ENCODE measurements at places on chromosomes 6 and 20.

DNA sequence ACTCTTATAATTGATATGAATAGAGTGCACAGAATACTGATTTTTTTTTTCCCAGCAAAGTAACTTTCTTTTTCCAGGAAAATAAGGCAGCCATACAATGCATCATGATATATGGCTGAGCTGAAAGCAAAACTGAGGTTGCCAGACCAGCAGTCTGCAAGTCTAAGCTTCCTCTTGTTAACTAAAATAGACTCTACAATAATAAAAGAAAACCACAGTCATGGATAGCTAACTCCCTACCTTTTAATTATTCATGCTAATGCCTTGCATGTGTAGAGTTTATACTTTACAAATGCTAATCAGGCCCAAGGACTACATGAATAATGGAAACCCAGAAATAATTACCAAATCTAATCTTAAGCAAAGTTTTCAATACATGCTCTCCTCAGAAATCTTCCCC lies 47.4 kb downstream of the MAP7 start:
- DNase-seq, result no peak

DNA sequence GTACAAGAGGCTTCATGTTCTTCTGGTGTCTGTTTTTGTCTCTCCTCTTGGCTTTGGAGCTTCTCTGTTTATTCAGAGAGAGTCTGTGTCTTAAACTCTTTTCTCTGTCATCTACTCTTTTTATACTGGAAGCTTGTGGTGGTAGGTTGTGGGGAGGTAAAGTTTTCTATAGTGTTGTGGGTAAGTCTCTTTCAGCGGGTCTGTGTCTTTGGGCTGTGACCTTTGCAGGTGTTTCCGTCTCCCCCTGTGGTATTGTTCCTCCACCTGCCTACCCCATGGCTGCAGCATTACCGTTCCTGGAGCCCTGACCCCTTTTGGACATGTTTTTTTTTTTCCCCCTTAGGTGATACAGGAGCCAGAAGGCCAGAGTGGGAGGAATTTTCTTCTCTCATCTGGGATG lies 37.9 kb upstream of the FERMT1 start:
- no peak for DNase-seq

DNA sequence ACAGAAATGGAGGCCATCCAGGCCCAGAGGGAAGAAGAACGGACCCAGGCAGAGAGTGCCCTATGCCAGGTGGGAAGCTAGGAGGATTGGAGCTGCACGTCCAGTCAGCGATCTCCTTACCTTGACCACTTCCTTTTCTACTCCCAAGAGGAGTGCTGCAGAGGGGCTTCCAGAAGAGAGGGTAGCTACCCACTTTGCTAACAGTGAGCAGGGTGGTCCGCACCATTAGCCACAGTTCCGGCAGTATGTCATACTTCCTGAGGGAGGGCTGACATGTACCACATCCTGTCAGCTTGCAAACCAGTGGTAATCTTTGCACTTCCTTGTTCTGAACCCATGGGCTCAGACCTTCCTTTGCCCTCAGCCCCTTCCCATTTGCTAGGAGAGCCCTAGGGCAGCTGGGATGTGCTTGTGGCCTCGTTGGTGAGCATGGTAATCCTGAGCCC lies 35.4 kb downstream of the CEP250 start:
- no peak for DNase-seq

- no peak for DNase-seq
These were observed 74.5 kb downstream of the MACROD2 start for GRCh38 chr20:14069796-14070195.

- no peak for DNase-seq
These were observed 19.2 kb downstream of the BLTP3A start for GRCh38 chr6:34810936-34811632.

DNA sequence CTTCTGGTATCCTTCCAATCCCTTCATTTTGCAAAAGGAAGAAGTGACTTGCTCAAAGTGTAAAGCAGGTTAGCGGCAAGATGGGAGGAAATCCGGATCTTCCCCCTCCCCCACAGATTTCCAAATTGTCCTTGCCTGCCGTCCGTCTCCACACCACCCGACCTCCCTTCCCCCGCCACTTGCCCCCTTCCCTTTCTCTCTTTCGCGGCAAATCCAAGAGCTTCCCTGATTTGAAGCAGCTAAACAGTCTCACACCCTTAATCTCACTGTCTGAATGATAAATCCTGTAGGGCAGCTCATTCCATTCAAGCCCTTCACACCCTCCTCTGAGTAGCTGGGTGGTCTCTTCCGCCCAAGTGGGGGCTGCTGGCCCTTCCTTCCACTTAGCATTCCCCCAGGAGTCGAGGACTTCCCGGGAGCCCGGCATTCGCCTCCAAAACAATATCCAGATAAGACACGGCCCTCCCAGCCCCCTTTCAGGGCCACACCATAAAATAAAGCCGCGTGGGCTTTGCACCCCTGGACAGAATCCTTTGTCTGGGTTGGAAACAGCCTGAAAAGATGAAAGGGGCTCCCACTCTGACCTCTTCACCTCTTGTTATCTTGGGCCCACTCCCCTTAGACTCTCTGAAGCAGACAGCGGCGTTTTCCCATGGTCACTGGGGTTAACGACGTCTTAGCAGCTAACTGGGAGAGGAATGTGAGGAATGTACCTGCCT lies 44.0 kb upstream of the PIM1 start:
- no peak for DNase-seq

DNA sequence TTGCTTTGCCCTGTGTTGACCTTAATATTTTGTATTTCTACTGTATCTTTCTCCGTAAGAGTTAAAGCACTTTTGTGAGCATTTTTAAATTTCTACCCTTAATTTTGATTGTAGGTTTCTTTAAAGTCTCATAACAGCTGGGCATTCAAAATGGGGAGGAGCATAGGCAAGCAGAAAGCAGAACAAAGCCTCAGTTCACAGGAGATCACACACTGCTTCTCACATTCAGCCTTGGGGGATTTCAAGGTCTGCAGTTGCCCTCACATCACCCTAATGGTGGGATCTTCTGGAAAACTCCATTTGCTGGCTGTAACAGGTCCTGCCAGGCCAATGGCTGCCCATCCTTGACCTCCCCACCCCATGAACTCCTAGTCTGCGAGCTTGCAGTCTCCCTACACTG lies 292.9 kb downstream of the PHACTR1 start:
- DNase-seq, result no peak

DNA sequence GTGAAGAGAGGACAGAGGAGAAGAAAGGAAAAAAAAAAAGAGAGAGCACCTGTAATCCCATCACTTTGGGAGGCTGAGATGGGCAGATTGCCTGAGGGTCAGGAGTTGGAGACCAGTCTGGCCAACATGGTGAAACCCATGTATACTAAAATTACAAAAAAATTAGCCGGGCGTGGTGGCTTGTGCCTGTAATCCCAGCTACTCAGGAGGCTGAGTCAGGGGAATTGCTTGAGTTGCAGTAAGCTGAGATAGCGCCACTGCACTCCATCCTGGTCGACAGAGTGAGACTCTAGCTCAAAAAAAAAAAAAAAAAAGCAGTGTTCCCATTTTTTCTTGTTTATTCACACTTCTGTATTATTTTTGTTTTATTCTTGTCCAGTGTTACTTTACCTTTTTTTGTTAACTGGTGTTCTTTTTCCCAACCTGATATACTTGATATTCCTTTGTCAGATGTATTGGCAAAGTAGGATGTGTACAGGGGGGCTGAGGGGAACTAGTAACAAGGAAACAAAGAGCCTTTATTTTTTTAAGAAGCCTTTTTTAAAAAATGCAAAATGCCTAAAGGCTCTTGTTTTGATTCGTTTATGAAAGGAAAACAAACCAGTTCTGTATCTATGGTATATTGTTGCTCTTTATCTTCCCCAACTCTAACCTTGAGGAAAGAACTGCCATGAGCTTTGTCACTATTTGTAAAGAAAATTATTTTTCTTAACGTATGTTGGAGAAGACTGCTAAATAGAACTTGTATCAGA lies 22.3 kb downstream of the COL19A1 start:
- DNase-seq, result no peak

DNA sequence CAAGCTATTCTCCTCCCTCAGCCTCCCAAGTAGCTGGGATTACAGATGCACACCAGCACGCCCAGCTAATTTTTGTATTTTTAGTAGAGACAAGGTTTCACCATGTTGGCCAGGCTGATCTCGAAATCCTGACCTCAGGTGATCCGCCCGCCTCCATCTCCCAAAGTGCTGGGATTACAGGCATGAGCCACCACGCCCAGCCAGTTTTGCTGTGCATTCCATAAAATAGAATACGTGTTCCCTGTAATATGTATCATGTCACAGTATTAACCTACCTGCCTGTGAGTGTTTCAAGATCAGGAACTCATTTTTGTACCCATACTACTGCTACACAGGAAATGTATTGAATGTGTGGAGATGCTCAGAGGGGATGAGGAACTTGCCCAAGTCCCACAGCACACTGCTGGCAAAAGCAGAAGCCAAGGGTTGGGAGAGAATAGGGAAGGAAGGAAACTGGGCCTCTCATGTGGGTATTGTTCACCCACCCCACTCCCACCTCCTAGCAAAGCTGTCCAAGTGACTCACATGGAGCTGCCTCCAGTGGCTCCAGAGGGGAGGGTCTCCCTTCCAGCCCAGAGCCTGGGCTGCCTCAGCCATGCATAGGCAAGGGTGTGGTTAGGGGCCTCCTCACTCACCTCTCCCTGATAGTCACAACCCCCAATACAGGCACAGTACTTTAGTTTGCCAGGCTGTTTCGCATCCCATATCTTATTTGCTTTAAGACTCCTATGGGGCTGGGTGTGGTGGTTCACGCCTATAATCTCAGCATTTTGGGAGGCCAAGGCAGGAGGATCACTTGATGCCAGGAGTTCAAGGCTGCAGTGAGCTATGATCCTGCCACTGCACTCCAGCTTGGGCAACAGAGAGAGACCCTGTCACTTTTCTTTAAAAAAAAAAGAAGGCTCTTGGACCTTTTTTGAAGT lies 9.4 kb downstream of the HM13 start:
- DNase-seq, result no peak

- no peak for DNase-seq
These were observed 26.3 kb upstream of the SASH1 start for GRCh38 chr6:148316308-148316707.

DNA sequence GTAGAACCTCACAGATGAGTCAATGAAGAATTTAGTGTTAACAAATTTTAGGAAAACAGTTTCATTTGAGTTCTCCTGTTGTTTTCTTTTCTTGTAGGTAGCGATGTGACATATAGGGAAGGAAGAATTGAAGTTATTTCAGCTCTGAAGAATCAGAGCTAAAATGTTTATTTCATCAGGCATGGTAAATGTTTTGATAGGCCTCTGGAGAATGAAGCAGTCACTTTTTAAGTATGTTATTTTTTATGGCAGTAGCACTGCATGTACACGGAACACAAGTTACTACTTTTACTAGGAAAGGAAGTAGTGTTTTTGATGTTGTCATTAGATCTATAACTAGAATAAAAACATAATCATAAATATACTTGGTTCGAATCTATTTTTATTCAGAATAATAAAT lies 1357.3 kb upstream of the CITED2 start:
- no peak for DNase-seq

DNA sequence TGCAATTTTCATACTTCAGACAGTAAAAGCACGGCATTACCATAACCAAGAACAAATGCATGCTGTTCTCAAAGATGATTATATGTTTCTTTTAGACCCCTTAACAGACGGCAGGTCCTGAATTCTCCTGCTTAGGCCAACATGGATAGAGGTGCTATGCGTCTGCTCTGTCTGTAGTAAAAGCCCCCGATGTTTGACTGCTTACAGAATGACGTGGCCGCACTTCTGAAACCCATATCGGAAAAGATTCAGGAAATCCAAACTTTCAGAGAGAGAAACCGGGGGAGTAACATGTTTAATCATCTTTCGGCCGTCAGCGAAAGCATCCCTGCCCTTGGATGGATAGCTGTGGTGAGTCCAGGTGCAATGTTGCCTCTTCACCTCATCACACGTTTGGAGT lies 93.1 kb upstream of the FAM8A1 start:
- no peak for DNase-seq

GRCh38 chr20:23296841-23297701 lies 53.5 kb upstream of the NXT1 start:
- DNase-seq, result no peak

GRCh38 chr6:97032955-97033354 lies 108.4 kb downstream of the KLHL32 start:
- no peak for DNase-seq

DNA sequence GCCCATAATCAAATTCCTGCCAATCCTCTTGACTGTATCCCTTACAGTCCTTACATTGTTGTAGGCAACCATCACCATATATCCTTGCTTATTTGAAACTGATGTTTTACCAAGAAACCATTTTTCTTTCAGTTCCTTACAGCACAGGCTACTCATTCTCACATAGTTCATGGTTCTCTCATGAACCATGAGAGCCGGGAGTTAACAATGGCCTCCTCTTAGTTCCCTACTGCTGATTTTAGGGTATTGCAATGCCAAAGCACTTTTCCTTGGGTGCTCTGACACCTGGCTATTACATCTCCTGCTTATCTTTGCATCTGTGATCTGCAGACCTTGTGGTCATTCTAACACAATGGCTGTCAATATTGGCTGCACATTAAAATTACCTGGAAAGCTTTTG lies 133.4 kb downstream of the MYB start:
- DNase-seq, result no peak

DNA sequence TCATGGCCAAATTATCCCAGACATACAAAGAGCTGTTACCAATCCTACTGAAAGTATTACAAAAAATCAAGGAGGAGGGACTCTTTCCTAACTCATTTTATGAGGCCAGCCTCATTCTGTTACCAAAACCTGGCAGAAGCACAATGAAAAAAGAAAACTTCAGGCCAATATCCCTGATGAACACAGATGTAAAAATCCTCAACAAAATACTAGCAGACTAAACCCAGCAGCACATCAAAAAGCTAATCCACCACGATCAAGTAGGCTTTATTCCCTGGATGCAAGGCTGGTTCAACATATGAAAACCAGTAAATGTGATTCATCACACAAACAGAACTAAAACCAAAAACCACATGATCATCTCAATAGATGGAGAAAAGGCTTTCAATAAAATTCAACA lies 109.2 kb downstream of the C6orf118 start:
- no peak for DNase-seq

GRCh38 chr20:9616455-9616805 lies 102.0 kb downstream of the LAMP5 start:
- no peak for DNase-seq

GRCh38 chr6:82702574-82702973 lies 339.0 kb downstream of the TPBG start:
- no peak for DNase-seq

DNA sequence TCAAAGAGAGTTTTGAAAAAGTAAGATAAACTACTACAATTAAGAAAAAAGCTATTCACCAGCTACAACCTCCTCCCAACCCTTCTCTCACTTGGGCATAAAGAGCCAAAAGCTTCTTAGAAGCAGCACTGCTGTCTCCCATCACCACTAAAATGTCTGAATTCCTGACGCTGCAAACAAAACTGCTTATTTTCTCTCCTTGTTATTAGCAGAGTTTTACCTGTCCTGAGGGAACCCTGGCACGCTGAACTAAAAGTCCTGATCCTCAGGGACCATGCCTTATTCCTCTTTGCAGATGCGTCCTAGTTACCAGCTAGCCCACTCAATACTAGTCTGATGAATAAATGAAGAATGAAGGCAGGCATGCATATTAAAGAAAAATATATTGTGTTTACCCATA lies 1.1 kb downstream of the HACE1 start:
- no peak for DNase-seq

Measured in H54 (cell line).